Activated CD8-positive, alpha-beta memory T cell treated with anti-CD3 and anti-CD28 coated beads for 4 hours (primary cell): ENCODE measurements at places on chromosomes 11 and 22.

DNA sequence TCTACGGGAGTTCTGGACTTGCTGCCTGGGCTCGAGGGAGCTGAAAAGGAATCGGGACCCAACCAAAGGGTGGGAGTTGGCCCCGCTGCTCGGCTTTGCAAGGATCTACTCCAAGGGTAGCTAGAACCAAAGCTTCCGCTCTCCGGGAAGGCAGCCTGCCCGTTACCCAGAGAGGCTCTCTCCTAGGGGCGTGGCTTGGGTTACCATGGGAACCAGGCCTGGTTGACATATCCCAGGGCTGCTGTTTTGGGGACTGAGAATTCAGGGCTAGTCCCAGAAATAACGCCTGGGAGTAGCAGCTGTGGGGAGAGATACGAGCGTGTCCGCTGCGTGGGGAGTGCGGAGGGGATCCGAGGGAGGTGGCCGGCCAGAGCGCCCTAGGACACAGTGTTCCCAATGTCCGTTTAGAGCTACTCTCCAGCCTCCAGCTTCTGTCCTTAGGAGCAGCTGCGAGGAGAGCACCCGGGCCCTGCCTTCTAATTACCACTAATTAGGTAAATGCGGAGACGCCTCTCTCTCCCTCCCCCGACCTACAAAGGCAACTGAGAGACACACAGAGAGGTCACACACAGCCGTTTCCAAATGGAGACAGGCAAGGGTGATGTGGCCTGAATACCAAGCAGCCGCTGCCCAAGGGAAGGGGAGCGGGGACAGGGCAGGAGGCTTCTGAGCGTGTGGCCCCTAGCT lies 141.6 kb upstream of the CADM1 start:
- no peak for DNase-seq

DNA sequence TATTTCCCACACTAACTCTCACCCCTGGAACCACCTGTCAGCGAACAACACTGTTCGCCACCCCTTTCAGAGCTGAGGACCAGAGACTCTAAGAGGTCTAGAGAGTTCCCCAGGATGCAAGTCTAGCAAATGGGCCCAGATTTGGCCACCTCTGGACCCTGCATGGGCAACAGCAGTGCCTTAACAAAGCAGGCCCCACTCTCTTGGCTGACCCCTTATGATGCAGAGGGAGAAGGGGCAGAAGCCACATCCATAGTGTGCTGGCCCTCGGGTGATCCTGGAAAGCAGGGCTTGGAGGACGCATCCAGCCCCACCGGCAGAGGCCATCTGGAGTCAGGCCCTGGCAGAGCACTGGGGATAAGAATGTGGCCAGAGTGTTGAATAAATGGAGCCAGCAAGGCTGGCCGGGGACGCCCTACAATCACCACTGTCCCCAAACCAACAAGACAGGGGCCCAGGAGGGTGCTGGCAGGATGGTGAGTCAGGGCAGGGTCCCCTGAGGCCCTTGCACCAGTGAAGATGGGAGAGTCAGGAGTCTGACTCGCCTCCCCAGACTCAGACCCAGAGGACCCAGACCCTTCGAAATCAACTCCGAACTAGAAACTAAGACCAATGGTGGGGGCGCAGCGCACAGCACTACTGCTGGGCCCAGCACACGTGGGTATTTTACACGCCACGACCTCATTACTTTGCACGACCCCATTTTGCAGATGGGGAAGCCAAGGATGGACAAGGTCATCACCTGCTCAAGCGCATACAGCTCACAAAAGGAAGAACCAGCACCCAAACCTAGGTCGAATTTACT lies 6.5 kb downstream of the CSNK1E start:
- DNase-seq: no peak

GRCh38 chr11:2859699-2860037 lies 25.9 kb downstream of the CDKN1C start:
- DNase-seq: no peak

DNA sequence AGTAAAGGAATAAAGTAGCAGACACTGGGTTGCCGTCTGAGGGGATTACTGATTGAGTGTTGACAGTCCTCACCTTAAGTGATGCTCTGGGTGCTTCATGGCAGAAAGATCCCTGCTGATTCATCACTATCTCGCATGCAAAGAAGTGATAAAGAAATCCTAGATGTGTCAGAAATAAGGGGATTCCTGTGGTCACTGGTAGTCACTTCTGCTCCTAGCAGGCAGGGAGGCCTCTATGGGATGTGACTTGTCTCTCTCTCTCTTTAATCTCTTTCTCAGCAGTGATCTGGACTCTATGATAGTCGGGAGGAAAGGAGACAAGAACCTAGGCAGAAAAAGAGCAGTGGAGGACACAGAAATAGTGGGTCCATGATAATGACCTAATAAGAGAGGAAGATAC lies 30.9 kb upstream of the OR56A1 start:
- DNase-seq: no peak

DNA sequence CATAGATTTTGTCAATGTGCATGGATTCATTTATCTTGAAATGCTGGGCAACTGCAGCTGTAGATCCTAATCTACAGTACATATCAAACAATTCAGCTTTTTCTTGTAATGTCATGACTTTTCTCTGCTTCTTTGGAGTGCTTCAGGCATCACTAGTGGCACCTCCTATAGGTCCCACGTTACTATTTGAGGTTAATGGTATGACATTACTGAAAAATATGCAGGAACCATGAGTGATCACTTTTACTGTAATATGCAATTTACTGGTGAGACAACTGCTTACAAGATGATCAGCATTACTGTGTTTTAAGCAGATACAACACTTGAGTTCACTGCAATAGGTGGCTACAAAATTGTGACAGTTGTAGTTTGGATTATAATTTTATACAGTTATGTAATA lies 3.0 kb downstream of the CENATAC start:
- no peak for DNase-seq

- DNase-seq: no peak
These were observed 522.8 kb upstream of the LUZP2 start for GRCh38 chr11:23974051-23974450.

GRCh38 chr11:69044111-69045013 lies 4.4 kb upstream of the TPCN2 start:
- no peak for DNase-seq

DNA sequence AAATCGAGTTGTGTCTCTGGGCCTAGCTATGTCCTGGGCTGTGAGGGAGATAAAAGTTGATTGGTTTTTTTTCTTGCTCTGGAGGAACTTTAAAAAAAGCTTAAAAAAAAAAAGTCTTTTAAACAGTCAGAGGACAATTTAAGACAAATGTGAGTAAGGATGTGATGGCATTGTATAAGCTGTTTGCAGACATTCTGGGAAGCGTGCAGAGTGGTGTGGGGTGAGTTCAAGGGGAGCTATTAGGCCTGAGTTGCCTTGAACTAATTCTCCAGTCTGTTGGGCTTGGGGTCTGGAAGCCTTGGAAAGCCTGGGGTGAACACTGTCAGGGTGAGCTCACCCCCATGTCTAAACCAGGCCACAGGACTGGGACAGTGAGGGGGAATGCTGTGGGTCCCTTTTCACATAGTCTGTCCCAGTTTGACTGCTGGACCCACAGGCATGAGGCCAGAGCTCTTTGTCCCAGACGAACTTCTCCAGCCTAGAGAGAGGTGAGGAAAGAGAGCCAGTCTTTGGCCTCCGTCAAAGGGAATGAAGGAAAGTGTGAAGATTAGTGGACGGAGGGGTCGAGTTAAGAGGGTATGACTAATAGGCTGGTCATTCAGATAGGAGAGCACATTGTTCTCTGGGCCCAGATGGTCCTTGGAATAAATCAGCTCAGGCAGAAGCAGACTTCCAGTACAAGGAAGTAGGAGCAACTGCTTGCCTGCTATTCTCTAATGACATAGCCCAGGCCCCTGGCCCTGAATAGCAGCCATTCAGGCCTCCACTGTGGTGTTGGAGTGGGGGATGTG lies 76.4 kb upstream of the NNMT start:
- no peak for DNase-seq

DNA sequence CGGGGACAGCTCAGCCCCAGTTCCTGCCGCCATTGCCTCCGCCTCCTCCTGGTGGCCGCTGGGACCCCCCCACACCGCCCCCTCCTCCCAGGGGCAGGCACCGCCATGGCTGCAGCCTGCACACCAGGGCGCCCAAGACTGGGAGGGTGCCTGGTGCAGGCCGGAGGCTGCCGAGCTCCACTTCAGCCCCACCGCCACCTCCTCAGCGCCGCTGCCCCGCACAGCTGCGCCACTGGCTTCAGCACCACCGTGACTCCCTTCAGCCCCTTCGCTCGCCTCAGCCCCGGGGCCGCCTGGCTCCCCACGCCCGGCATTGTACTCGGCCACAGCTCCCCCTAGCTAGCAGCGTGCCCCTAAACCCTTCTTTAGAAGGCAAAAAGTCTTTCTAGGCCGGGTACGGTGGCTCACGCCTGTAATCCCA lies 131.1 kb downstream of the CRYBB2 start:
- no peak for DNase-seq

DNA sequence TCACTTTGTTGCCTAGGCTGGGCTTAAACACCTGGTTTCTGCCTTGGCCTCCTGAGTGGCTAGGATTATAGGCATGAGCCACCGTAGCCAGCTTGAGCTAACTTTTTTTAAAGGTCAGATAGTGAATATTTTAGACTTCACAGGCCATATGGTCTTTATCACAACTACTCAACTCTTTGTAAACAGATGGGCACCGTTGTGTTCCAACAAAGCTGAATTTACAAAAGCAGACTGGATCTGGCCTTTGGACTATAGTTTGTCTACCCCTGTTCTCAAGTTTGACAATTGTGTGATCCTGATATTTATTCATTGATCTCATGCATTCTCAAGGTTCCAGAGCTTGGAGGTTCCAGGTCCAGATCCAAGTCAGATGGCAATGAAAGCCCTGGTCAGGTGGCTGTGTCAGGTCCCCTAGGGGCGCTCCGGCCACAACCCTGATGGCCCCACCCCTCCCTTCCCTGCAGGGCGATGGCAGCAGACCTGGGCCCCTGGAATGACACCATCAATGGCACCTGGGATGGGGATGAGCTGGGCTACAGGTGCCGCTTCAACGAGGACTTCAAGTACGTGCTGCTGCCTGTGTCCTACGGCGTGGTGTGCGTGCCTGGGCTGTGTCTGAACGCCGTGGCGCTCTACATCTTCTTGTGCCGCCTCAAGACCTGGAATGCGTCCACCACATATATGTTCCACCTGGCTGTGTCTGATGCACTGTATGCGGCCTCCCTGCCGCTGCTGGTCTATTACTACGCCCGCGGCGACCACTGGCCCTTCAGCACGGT lies 15.8 kb downstream of the P2RY2 start:
- no peak for DNase-seq

DNA sequence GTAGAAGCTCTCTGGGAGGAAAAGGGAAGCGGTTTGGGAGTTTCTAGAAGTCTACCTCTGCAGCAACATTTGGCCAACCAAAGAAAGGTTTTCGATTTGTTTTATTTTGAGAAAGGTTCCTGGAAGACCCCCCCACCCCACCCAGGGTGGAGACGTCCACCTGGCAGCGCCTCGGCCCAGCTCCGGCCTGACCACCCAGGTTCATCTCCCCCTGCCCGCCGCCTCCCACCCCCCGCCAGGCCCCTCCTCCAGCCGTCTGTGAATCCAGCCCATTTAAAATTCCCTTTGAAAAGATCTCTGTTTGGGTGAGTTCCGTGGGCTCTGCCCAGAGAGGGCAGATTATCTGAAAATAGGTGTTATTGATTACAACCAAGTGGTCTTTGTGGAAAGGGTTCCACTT lies 43.3 kb downstream of the KCNJ1 start:
- no peak for DNase-seq

GRCh38 chr11:19013181-19013857 lies 47.2 kb downstream of the MRGPRX2 start:
- no peak for DNase-seq

GRCh38 chr11:44711113-44711786 lies 15.5 kb upstream of the TSPAN18 start:
- DNase-seq: no peak

DNA sequence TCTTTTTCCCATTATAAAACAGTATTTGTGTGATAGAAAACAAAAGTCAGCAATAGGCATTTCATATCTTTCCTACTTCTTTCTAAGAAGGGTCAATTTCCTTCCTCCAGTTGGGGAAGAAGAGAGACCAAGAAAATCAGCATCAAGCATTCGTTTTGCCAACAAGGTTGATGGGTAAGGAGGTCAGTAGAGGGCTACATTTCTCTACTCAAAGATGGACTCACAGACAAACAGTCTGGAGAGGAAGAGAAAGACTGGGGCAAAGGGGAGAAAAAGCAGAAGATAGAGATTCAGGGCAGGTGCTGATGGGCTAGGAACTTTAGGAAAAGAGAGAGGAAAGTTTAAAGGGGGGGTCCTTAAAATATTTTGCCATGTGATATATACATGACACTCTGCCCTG lies 8.6 kb upstream of the MTNR1B start:
- DNase-seq: no peak

DNA sequence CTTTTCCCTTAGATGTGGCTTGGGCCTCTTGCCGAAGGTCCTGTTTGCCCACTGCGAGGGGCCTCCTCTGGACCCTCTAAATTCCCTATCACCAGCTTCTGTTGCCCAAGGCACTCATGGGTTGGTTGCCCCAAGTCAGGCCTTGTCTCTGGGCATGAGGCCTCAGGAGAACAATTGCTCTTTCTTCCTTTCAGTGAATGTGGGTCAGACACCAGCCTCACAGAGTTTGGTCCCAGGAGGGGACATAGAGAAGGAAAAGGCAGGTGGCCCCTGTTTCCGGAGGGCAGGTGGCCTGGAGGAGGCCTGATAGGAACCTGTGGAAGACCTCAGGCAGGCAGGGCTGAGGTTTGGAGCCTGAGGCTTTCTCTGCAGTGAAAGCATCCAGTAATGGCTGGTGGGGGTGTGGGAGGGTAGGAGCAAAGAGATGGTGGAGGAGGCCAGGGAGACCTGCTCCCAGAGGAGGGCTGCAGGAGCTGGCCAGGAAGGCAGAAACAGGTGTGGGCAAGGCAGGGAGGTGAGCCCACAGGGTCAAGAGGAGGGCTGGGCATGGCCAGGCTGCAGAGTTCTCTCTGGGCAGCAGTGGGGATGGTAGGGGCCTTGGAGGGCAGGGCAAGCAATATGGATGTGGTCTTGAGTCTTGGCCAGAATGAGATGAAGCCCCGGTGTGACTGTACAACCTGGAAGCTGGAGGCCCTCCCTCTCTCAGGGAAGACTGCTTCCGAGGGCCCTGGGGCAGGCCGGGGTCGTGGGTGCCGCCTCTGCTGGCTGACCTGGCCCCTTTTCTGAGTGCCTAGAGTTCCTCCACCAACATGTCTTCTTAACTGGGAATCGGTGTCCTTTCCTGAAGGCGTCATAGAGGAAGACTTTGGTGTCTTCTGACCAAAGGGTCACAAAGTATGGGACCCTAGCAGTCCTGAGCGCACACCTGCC lies 28.0 kb upstream of the LMO1 start:
- DNase-seq: no peak

DNA sequence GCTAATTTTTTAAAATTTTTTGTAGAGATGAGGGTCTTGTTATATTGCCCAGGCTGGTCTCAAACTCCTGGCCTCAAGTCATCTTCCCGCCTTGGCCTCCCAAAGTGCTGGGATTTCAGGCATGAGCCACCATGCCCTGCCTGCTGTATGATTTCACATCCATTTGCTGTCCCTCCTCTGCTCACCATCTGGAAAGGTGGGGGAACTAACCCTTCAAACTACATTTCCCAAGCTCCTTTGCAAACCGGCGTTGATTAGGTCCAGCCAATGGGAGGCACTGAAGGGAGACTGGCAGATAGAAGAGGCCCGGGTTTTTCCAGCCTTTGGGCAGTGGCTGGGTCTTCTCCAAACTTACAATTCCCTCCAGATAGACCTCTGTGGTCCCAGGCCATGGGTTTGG lies 19.3 kb downstream of the RFPL1 start:
- DNase-seq: no peak

- no peak for DNase-seq
These were observed 1.4 kb downstream of the CDKN1C start for GRCh38 chr11:2883979-2884815.

GRCh38 chr11:63879598-63880402 lies 37.2 kb downstream of the RCOR2 start:
- no peak for DNase-seq
